Panc1 (cell line): ENCODE measurements at places on chromosomes 11 and 22.

- peak; percentile 75 for DNase-seq
Observed at GRCh38 chr22:35376728-35377472, 4.0 kb upstream of the HMOX1 start.

DNA sequence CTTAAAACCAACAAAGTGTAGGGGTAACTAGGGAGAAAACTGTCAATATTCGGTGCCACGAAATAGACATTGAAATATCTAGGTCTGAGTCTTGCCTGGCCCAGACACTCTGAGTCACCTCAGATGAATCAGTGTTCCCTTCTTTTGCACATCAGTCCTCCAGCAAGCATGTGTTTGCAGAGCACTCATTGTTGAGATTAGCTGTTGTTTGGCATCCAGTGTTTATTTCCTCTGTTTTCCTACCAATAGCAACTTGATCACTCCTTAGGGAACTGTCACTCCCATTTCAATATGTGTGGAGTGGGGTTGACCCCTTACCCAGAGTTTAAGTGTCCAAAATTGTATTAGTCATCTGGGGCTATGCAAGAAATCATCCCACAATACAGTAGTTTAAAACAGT lies 4.7 kb upstream of the ASCC2 start:
- DNase-seq: peak; percentile 67

DNA sequence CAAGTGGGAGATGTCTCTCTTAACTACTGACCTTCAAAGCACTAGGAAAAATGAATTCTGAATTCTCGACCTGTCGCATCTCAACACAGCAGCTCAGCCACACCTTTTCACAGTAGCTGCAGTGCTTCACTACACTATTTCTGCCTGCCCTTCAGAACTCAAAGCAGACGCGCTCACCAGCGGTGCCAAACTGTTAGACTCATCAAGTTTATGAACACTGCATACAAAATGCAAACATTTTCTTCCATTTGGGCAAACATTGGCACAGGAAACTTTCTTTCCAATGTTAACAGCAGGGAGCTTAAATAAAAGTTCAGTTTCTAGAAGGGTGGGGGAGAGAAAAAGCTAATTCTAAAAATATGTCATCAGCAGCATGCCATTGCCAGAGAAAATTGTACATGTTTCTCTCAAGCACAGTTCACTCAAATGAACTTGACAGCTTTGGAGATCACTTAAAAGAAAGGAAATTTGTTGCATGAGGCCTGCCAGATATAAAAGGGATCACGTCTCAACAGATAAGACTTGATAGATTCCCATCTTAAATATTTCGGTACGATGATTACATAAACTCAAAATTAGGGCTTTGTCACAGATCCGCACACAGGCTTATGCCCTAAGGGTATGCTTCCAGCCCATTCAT lies 82.7 kb downstream of the CADM1 start:
- no peak for DNase-seq

- DNase-seq: no peak
Observed at GRCh38 chr22:48737461-48738203, 1090.0 kb downstream of the BRD1 start.

DNA sequence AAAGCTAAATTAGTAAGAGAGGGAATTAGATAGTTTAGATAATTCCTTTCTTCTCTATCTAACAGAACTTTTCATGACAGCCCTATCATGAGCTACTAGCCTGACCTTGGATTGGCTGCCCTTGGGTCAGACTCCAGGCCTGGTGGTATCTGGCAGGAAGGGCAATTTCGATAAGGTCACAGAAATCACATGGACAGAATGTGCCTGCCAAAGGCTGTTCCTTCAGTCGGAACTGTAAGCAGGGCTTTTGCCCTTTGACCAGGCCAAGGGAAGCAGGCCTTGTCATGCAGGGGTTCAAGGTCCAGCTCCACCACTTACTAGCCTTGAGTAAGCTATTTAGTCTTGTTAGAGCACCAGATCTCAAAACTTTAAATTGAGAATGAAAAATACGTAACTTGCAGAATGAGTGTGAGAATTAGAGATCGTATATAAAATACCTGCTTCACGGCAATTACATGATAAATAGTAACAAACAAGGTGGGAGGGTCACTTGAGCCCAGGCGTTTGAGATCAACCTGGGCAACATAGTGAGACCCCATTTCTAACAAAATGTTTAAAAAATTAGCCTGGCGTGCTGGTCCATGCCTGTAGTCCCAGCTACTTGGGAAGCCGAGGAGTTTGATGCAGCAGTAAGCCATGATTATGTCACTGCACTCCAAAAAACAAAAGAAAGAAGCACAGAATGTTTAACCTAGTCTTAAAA lies 60.8 kb upstream of the SC5D start:
- DNase-seq: no peak

DNA sequence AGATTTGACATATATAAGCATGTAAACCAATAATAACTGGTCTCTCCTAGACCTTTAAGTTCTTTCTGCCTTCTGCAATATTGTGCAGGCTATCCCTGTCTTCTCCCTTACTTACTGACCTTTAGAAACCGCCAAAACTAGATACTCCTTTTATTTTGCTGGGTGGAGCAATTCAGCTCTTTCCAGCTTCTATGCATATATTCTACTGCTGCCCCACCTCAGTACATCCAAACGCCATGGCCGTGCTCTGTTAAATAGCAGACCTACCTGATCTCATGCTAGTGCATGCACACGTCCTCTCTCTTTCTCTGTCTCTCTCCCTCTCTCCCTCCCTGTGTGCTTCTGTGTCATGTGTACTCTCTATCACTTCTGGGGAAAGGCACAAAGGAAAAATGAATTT lies 76.7 kb upstream of the CAPRIN1 start:
- no peak for DNase-seq

DNA sequence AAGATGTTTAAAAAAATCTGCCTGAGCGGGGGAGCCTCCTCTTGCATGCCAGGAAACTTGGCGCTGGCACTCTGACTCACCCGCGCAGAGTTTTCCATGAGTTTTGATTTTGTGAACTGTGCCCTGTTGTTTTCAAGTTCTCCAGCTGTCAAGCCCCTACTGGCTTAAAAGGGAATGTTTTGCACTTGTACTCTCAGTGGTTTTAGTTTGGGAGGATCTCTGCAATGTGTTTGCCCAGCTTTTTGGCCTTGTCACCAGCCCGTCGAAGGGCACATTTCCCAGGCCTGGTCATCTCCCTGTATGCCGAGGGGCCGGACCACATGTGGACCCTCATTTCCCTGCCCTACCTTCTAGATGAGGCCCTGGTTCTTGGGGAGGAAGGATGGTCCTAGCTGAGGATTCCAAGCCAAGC lies 12.2 kb downstream of the MRGPRF start:
- DNase-seq: peak; percentile 18

- DNase-seq: no peak
Observed at GRCh38 chr22:46158283-46158682, 8.0 kb downstream of the PPARA start.

- peak; percentile 51 for DNase-seq
Observed at GRCh38 chr11:20647976-20648565, 21.3 kb upstream of the NELL1 start.

DNA sequence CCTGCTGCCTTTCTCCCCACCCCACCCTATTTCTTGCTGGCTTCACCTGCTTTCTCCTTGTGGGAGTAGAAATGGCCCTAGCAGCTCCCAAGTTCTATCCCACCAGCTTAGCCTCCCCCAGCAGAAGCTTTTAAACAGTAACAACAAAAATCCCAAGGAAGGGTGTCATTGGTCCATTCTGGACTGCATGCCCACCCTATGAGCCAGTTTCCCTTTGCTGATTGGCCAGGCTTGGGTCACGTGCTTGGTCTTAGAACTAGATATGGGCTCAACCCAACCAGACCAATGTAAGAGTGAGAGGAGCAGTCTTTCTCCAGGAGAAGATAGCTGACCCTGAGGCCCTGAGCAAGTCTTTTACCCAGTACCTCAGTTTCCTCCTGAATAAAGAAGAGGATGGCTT lies 2.3 kb downstream of the MTFP1 start:
- DNase-seq: no peak

GRCh38 chr22:45877651-45878050 lies 99.3 kb downstream of the WNT7B start:
- DNase-seq: no peak

GRCh38 chr11:103936059-103936458 lies 100.4 kb upstream of the DDI1 start:
- DNase-seq: no peak

GRCh38 chr11:74754507-74755252 lies 6.0 kb downstream of the RNF169 start:
- DNase-seq: peak; percentile 95

DNA sequence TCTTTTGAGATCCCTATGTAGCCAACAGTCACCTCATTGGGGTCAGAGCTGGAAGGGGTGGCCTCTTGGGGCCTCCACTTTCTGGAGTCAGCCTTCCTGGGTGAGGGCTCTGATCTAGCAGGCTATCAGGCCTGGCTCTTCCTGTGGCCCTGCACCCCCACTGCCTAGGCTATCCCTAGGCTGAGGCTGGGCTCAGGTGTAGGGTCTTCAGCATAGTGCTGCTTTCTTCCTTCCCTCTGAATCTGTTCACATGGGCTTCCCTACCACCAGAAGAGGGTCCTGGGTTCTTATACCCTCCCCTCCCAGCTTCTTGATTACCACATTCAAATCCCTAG lies 456 bp upstream of the SPI1 start:
- no peak for DNase-seq

DNA sequence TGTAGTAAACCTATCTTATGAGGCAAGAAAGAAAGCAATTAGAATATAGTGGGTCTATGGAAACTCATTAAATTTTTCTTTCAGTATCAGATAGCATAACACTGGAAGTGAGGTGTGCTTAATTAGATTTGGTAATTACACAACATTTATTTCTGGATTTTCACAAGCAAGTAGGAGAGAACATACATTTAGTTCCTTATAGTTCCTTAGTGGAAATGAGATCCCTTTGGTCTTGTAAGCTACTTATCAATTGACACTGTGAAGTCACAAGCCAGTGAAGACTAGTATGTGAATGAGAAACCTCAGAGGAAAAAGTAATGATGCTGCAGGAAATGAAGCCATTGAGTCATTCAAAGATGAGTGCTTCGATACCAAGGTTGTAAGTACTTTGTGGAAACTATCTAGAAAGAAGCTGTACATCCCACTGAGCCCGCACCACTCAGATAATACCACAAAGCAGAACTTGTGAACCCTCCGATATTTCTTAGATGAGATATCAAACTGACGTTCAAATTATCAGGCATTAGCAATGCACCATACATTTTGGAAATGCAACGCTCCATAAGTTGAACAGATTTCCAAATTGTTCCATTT lies 53.5 kb downstream of the ENTHD1 start:
- DNase-seq: no peak

- DNase-seq: no peak
Observed at GRCh38 chr22:17922925-17923903, 101.1 kb downstream of the MICAL3 start.

DNA sequence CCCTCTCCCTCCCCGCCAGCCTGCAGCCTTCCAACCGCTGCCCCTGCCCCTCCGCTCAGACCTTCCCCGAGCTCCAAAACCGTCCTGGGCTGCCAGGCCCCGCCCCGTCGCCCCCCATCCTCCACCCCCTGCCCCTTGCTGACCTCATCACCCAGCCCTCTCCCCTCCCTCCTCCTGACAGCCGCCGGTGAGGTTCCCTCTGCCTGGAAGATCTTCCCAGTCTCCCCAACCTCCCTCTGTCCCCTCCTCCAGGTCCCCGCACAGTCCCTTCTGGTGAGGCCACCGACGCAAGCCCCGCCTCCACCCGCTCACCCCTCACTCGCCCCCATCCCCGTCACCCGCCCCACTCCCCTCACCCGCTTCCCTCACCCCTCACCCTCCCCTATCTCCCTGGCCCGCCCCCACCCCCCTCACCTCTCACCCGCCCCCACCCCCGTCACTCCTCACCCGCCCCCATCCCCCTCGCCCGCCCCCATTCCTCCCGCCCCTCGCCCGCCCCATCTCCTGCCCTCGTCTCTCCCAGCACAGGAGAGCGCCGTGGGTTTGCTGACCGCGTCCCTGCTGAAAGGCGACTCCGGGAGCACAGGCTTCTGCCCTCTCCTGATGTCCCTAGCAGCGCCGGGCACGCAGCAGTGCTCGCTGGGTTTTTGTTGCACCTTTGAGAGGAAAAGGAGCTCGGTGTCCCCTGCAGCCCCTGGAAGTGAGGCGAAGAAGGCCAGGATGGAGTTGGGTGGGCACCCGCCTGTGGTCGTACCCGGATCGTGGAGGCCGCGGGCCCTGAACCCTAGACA lies 16.4 kb upstream of the UPK3A start:
- no peak for DNase-seq

GRCh38 chr22:21622919-21623647 lies 6.7 kb downstream of the YDJC start:
- DNase-seq: no peak

DNA sequence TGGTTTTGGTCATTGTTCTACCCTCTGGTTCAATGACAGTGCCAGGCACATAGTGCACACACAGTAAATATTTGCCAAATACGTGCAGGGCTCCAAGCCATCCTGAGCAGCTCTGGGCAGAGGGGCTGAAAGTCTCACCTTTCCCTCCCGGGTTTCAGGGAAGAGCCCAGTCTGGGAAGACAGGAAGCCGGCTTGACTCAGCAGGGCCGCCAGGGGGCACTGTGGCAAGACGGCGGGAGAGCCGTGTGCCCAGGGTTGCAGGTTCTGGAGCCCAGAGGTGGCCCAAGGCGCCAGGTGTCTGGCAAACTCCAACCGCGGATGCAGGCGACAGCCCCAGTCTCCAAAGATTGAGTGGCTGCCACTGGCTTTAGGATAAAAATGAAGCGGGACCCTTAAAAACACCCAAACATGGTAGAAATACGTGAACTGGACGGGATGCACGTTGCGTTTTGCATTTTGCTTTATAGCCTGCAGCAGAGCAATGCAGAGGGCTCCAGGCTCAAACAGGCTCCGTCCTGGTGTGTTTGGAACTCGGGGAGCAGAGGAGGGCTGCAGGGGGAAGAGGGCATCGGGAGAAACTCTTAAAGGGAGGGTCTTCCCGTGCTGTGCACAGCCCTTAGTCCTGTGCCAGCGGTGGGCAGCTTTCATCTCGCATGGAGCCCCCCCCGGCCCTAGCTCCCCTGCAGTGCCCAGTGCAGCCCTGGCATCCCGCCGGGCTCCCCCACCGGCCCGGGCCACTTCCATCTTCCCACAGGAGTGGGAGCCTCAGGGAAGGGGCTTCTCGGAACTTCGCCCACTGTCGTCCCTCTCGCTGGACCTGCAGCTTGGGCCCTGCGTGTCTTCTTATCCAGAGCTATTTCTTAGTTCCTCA lies 10.7 kb downstream of the KRTAP5-5 start:
- no peak for DNase-seq

- DNase-seq: no peak
Observed at GRCh38 chr11:16909359-16910035, 104.7 kb downstream of the PLEKHA7 start.

DNA sequence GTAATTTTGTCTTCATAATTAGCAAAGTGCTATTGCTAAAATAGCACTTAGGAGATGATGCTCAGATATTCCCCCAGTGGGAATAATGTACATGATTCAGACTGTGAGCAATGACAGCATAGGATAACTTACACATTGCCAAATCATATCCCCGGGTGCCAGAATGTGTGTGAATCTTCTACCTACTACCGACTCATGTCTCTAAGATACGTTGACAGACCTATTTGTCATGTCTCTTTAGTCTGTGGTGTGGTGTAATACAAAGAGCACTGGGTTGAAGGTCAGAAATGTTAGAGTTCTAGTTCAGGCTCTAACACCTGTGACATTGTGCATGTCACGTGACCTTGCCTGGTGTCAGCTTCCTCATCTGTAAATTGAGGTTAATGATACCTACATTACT lies 31.0 kb upstream of the PICALM start:
- peak; percentile 30 for DNase-seq
